GM10248 (cell line): ENCODE measurements at places on chromosomes 6 and 20.
A peak's percentile ranks its signal among the peaks of the same experiment; 100 is the strongest.

DNA sequence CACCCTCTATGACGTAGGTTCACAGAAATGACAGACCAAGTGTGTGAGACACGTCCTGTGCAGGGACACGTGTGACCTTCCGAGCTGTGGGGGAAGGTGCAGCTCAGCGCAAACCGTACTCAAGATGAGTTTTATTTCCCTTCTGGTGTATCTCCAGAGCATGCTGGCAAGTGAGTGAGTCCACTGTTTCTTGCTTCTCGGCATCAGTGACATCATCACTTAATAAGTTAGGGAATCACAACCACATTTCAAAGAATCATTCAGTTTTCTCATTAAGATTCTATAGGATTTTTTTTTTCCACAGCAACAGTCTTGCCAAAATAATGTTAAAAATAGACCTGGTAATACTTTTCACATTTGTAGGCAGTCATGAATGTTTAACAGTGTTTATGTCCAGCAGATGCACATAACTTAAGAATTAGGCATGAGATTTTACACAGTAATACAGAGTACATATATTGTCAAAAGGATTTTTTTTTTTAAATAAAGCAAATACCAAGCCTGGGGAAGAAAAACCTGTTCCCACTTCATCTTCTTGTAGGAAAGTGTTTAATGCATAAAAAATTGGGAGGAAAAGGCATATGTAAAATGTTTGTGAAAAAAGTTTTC lies 417.8 kb downstream of the CDC5L start:
- no peak for DNase-seq

DNA sequence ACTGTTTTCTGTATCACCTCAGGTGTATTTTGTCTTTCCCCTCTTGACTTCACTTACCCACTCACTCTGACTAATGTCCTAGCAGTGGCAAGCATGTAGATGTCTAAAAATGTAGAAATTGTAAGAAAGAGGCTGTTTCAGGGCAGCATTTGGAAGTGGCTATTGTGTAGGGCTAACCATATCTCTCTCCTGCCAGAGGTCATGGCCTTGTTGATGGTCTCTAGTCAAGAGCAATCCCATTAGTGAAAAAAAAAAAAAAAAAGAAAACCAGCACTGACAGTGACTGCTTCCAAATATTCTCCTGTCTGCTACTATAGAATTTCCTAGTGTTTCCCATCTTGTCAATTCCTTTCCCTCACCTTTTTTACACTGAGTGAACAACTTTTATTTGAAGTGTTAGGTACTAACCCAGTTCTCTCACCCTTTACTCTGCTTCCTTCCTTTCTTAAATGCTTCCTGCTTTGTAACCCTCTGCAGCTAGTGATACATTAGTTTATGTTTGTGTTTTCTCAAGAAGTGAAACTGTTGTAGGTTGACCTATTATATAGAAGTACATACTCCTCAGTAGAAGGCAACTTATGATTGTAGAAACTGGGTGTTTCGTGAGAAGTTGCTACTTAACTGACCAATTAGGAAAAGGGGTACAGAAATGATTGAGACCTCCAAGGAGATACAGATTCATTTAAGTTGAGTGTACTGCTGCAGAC lies 174.1 kb upstream of the PTPRK start:
- no peak for DNase-seq

DNA sequence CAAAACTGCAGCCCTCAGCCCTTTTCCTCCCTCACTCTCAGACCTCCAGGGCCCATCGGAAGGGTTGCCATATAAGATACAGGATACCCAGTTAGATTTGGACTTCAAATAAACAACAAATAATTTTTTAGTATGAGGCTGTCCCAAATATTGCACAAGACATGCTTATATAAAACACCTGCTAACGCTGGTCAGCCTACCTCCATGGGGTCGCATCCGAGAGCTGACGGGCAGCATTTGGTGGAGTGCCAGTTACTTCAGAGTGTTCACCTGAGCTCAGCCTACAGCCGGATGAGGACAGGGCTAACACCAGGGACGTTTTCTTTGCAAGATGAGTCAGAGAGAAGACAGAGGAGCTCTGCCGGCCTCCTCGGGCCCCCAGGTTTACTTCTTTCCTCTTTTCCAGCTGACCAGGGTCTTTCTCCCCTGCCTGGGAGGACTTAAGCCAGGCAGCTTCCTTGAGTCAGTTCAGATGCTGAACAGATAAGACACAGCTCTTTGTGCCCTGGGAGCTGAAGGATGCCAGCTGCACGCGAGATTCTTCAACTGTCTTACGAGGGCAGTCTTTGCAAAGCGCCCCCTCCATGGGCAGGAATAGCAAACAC lies 141.2 kb upstream of the KCNG1 start:
- no peak for DNase-seq

DNA sequence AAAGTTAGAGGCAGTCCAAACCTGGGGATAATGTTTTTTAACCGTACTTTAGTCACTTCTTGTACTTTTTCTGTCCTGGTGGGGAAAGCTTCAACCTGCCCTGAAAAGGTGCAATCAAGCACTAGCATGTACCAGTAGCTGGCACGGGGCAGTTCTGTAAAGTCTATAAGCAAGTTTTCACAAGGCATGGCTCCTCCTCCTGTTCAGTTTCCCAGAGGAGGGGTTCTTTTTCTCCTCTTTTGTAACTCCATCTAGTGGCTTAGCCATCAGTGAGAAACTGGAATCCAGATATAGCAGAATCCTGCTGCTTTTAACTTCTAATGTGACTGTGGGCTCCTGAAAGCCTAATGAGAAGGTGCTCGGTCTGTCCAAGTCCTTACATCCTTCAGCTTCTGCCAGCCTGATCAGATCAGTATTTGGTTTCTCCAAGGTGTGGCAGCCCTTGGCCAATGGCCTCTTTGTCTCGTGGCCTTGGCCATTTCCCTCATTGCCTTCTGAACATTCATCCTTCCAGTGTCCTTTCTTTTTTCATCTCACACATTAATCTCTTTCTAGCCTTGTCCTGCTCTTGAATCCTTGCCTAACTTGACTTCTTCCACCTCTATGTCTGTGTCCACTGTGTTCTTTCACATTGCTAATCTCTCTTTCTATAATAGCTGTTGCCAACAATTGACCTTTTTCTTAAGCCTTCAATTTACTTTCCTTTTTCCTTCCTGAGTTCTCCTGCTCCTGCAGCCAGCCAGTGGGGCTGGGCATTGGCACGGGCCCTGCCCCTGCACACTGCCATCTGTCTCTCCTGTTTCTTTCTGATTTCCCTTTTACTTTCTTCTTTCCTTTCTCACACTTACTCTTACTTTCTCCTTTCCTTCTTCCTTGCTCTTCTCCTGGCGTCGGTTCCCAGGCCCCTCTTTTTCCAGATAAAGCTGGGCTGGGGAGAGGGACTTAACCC lies 222.0 kb upstream of the SYNCRIP start:
- peak; percentile 1 for DNase-seq

DNA sequence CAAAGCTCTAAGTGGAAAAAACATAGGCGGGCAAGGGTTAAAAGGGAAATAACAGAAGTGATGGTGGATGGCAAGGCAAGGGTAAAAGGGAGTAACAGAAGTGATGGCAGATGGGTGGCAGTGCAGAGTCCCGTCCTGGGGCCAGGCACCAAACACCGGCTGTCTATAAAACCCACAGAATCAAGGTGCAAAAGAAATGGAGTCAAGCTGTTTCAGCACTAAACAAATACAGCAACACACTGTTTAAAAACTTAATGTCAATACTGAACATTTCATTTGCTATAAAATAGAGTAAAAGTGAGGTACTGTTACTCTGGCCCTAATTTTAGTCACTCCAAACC lies 87.6 kb downstream of the MAN1A1 start:
- DNase-seq: no peak

DNA sequence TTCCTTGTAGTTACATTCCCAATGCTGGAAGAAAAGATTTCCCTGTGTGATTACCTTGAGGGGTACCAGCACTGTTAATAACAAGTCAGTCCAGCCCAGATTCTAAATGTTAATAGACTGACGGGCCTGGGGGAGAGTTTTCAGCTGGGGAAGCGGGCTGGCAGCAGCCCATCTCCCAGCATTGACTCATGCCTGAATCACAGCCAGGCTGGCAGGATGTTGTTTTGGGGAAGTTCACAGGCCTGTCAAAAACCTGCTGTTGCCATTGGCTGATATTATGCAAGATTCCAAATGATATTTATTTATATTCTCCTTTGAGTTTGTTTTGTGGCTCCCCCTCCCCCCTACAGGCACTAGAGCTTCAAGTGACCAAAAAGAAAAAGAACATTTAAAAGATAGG lies 213.9 kb upstream of the CNR1 start:
- no peak for DNase-seq

- no peak for DNase-seq
Observed at GRCh38 chr6:63804381-63804956, 168.9 kb downstream of the PHF3 start.

DNA sequence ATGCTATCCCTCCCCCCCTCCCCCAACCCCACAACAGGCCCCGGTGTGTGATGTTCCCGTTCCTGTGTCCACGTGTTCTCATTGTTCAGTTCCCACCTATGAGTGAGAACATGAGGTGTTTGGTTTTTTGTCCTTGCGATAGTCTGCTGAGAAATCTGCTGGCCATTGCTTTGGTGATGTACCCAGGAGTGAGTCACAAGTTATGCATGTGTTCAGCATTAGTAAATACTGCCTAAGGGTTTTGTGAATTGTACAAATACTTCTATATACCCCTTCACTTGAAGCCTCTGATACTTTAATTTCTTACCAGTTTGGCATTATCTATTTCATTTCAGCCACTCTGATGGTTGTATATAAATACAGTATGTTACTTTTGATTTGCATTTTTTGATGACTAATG lies 711.3 kb upstream of the GJE1 start:
- DNase-seq: no peak

DNA sequence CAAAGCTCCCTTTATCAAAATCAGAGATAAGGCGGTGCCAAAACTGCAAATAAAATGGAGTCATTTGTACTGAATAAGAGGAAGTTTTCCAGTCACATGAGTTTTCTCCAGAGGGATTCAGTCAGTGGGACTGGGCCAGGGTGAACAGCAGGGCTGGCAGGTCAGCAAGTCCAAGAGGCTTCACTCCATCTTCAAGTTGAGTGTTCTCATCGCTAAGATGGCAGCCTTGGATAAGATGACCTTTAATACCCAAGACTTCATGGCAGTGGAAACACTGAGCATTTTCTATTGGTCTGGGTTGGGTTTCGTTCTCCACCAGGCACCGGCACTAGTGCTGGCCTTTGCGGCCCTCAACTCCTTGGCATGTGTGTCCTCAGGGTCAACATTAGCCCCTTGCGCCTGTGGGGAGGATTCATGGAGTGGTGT lies 29.3 kb upstream of the IGF2R start:
- DNase-seq: no peak

GRCh38 chr6:28124350-28124970 lies at the start of gene ZSCAN16:
ZSCAN16 (plus strand) TSS chr6:28124609; CDS start chr6:28125444, 835 bp downstream.
- DNase-seq: peak; percentile 81

DNA sequence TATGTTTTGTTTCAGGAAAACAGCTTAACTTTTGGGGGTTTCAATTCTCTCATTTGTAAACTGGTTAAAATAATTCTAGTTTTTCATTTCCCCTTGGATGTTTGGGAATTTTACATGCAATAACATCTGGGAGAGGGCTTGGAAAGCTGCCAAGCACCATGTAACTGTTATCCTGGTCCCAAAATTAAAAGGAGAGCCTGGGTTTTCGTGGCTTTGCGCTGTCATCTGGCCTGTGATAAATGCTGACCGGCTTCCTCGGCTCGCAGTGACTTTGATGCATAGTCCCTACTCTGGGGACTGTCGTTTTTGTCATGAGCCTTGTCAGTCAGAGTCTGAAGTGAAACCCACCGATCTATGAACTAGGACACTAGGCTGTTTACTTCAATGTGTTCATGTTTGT lies 12.2 kb downstream of the SLC35F1 start:
- no peak for DNase-seq

GRCh38 chr6:146884728-146885127 lies 286.0 kb downstream of the ADGB start:
- DNase-seq: peak; percentile 13

DNA sequence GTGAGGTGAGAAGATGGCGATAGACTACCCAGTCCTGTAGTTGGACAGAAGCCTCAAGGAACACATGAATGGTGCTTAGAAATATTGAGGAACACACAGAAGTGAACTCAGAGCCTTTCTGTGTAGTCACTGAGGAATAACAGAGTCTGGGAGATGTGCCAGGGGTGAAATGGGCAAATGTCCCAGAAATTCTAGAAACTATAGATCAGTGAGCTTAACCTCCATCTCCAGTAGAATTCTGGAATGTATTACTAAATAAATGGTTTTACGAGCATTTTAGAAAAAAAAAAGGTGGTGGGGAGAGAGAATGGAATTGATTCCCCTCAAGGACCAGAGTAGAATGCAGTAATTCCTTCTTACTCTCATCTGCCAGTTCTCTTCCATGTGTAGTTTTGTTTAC lies 380.0 kb downstream of the LMBRD1 start:
- no peak for DNase-seq

GRCh38 chr20:21516861-21517565 lies 3.1 kb upstream of the NKX2-2 start:
- DNase-seq: no peak
